SW 1271 (cell line): ENCODE measurements at places on chromosomes 2 and 18.

DNA sequence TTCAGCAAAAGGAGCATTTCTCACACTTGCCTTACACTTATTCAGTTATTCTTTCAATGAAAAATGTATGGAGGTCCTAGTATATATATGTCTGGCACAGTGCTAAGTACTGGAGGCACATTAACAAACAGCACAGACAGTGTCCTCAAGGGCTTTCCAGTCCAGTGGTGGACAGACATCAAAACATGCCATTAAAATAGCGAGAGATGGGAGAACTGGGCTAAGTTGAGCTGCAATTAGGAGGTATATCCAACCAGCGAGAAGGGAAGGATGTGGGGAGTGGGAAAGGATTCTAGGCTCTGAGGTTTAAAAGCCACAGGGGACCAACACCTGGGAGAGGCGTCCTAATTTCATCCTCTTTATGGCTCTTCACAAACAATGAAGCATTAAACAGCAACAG lies 127.5 kb upstream of the TTC39C start:
- no peak for DNase-seq

- DNase-seq, result no peak
Measured at GRCh38 chr2:238927746-238928519, 80.0 kb downstream of the TWIST2 start.

- no peak for DNase-seq
Measured at GRCh38 chr2:50018921-50019320, 864.6 kb upstream of the FSHR start.

DNA sequence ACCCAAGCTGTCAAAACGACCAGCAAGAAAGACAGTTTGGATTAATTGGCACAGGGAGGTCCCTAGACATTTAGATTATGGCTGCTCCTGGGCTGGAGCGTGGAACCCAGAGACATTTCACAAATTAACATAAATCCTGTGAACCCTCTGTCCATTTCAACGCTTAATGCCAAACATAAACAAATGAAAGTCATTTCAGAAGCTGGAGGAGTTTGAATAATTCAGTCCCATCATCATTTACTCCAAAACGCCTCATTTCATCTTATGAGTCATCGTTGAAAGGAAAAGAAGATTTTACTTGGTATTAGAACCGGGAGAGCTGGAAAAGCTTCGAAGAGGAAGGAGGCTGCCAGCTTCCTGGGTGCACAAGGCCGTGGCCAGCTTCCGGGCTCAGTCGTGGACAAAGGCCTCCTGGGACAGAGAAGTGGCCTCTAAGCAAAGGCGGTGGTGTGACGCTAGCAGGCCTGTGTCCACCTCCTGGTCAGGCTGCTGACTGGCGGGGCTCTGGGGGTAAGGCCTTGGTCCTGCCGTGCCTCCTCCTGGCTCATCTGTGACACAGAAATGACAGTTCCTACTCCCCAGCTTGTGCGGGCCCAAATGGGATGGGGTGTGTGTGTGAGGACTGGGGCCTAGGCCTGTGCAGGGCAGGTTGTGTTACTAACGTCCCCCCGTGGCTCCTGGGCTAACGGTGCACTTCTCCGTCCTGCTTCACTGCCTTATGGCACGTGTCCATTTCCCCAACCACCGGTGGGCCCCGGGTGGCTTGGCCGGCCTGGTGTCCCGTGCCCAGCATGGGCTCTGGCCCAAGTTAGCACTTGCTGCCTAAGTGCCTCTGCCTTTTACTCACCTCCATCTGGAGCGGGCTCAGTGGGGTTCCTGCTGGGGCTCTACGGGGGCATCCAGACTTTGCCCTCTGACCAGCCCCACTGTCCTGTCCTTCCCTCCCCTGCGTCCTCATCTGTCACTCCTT lies 71.6 kb downstream of the RRM2 start:
- no peak for DNase-seq

DNA sequence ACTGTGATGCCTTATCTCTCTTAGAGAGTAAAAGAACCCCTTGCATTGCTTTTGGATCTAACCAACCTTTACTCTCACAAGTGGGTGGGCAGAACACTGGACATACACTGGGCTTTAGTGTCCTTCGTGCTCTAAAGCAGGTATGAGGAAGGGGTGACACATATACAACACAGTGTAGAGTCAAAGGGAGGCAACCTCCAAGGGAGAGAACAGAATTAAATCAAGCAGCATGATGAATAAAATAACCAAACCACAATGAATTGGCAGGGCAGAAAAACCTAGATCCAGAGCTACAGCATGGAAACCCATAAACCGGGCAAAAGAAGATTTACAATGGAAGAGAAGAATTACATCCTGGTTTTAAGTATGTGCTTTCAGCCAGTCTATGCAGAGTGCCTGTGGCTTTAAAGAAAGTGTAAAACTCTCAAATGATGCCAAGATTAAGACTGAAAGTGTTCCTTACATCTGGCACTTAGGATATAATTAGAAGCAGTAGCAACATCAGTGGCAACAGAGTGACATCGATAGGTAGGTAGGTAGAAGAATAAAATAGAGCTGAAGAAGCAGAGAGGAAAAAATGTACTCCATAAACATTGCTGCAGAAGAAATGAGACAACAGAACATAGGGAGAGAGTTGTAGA lies 191.7 kb upstream of the ZC3H15 start:
- DNase-seq, result no peak

DNA sequence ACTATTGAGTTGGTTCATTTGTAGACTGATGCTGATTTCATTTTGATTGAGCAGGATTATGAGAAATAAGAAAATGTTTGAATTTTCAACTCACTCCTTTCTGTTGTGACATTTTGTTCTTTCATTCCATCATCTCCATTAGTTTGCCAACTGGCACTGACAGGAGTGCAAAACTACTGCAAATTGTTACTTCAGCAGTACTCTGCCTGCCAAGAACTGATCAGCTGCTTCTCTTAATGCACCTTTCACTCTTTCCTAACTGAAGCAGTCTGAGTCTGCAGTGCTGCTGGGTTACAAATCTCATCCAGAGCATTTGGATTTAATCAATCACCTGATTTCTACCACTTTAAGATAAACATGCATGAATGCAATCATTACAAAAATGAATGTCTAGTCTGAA lies 70.9 kb downstream of the TMEFF2 start:
- no peak for DNase-seq

GRCh38 chr18:59303006-59303405 lies 15.4 kb downstream of the CPLX4 start:
- no peak for DNase-seq

GRCh38 chr18:43539862-43540261 lies 262.6 kb upstream of the SYT4 start:
- no peak for DNase-seq

GRCh38 chr18:45951016-45951714 lies 16.0 kb downstream of the EPG5 start:
- DNase-seq, result peak; percentile 70

GRCh38 chr18:78092901-78093300 lies 843.3 kb downstream of the GALR1 start:
- DNase-seq, result no peak

- no peak for DNase-seq
Measured at GRCh38 chr2:150136401-150136800, 351.1 kb downstream of the RND3 start.

- no peak for DNase-seq
Measured at GRCh38 chr2:27704342-27704876, 40.7 kb downstream of the SLC4A1AP start.

- DNase-seq, result no peak
Measured at GRCh38 chr2:188693111-188693510, 281.1 kb upstream of the COL3A1 start.

DNA sequence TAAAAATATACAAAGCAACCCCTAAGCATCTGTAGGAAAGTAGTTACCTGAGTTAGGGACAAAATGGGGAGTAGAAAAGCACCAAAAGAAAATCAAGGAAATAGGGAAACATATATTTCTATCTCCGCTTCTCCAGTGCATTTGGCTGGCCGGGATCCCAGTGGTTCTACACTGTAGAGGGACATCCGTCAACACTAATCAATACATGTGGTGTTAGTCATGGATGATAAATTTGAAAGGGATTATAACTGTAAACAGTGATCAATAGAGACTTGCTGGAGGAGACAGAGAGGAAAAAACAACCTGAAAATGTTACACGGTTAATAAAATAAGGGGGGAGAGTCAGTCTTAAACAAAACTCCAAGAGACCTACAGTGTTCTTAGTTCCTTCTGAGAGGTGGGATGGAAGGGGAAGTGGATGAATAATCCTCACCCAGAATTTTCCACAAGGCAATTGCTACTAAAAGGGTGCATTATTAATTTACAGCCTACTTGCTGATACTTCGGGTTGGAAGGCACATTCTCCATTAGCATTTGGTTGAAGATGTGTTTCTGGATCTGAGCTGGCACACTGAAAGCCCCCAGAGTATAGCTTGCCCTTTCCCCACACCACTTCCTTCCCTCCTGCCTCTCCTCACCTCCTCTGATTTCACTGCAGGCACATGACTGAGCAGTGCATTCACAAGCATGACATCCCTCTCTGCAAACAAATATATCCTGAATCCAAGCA lies 530.0 kb downstream of the BCL11A start:
- no peak for DNase-seq

DNA sequence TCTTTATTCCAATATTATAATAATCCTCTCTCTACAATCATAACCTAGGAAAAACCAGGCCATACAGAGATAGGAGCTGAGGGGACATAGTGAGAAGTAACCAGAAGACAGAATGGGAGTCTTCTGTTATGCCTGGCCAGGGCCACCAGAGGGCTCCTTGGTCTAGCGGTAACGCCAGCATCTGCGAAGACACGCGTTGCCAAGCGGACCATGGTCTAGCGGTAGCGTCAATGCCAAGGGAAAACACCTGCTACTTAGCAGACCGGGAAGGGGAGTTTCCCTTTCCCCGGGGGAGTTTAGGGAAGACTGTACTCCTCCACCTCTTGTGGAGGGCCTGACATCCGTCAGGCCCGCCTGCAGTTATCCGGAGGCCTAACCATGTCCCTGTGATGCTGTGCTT lies 36.6 kb downstream of the ARL6IP6 start:
- no peak for DNase-seq

GRCh38 chr2:71291398-71291797 lies 40.2 kb upstream of the ZNF638 start:
- DNase-seq, result no peak

DNA sequence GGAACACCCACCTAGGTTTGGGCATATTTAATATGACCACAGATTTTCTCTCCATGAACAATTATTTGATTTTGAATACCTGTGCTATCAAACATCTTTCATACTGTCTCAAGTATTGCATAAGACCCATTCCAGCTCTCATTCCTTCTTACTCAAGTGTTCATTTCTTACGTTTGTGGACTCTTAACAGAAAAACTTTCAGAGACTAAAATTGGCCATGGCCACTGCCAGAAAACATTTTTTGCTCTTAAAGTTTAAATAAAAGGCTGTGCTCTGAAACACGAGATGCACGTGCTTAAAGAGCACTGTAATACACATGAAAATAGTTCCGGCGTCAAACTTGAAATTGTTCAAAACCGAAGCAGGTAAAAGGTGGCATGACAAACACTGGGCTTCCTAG lies 89.3 kb downstream of the LIMS1 start:
- DNase-seq, result no peak

DNA sequence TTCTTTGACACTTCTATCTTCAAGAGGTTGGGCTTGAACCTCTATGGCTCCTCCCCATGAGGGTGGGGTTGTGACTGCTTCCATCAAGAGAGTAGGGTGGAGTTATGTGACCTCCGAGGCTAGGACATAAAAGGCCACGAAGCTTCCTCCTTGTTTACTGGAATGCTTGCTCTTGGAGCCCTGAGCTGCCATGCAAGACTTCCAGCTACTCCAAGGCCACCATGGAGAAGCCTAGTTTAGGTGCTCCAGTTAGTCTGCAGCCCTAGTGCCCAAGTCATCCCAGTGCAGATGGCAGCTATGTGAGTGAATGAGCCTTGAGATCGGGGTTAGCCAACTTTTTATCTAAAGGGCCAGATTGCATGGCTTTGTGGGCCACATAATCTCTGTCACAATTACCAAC lies 2.4 kb upstream of the MERTK start:
- DNase-seq, result no peak

DNA sequence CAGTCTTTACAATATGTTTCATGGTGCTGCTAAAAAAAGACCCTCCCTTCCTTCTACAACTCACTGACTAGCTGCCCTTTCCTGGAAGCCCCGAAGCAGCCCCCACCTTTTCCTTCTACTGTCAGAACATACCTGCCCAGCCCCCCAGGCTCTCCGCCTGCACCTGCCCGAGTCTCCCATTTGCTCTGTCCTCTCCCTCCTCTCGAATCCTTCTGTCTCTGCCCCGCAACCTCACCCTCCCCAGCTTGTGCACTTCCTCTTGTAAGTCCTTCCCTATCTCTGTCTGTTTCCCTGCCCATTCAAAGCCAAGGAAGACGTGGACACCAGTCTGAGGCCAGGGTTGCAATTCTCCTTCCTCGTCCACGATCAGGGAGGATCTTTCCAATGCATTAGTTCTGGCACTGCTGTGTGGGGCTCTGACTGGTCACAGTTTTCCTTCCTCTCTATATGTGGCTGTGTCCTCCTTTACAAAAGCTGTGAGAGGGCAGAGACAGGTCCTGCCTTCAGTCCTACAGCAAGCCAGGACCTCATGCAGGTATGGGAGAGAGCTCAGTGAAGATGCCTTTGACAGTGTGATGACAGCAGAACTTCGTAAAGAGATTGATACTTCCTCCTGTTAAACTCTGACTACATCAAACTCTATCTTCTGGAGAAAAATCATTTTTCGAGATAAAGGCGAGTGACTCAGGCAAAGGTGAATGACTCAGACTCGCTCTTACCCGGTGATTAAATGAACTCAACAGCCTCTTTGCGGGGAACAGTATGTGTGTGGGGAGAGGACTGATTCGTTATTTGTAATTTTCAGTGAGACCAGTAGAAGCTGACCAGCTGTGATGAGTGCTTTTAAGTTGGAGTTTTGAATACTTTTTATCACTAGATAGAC lies 14.2 kb downstream of the TNFRSF11A start:
- peak; percentile 8 for DNase-seq

DNA sequence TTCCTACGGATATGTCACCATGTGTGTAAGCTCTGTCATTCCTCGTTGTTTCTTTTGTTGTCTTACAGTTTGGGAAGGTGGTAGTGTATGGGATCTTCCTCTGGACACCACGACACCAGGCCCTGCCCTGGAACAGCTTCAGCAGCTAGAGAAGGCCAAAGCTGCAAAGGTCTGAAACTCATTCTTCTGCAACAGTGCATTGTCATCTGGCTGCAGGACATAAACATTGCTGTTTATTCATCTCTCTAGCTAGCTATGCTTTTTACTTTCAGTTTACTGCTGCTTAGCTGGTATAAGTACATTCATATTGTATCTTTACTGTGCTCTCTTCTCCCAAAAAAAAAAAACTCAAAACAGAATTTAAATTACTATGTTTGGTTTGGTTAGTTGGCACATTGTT lies 39.2 kb upstream of the KCNJ13 start:
- no peak for DNase-seq

DNA sequence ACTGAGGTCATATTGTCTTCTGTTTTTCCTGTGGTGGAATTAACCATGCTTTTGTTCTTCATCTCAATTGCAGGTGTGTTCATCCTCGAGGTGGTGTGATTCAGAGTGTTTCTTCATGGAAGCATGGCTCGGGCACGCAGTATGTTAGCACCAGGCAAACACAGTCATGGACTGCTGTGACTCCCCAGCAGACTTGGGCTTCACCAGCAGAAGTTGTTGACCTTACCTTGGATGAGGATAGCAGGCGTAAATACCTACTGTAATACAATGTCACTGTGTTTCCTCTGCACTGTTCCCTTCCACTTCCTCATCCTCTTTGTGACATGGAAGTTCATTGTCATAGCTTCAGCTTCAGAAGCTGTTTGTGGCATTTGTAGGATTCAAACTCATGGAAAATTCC lies 158.7 kb downstream of the HAUS1 start:
- no peak for DNase-seq

- DNase-seq, result peak; percentile 70
Measured at GRCh38 chr2:191612496-191612895, 65.4 kb upstream of the NABP1 start.

- DNase-seq, result no peak
Measured at GRCh38 chr2:190517468-190517867, 17.1 kb downstream of the NEMP2 start.
